Vagina (tissue), 2 donors: ENCODE measurements at places on chromosomes 7 and 10. TPM values are rescaled to one million over a fixed set of nuclear protein-coding genes. Genes with fewer than 3 reads are reported as not detected.

DDIT4 gene
- total RNA-seq = 1,063 TPM

IGF2BP3 gene
- total RNA-seq = 11.8 TPM

KCP gene
- total RNA-seq = 1.2 TPM

RBP3 gene
- not detected for total RNA-seq

MALRD1 gene
- total RNA-seq = 2.0 TPM

LBX1 gene
- not detected for total RNA-seq

NPTX2 gene
- 13.0 TPM for total RNA-seq

PAPOLB gene
- total RNA-seq = not detected

PRSS37 gene
- total RNA-seq = not detected

PBLD gene
- total RNA-seq = 1.2 TPM

CLDN4 gene
- 29.5 TPM for total RNA-seq

NUTM2D gene
- 3.7 TPM for total RNA-seq

ALKBH4 gene
- 8.3 TPM for total RNA-seq

DAGLB gene
- 22.1 TPM for total RNA-seq

IFIT2 gene
- total RNA-seq = 2.9 TPM

TAS2R16 gene
- not detected for total RNA-seq

NOS3 gene
- 22.8 TPM for total RNA-seq

PILRB gene
- 56.0 TPM for total RNA-seq

MYH16 gene
- total RNA-seq = not detected

SPDYE8 gene
- total RNA-seq = not detected

NODAL gene
- not detected for total RNA-seq

UPK3B gene
- total RNA-seq = 2.7 TPM

RAB19 gene
- not detected for total RNA-seq

CDC14C gene
- total RNA-seq = not detected

ZPBP gene
- total RNA-seq = not detected

ZNF488 gene
- total RNA-seq = not detected

SERPINE1 gene
- total RNA-seq = 14.7 TPM

INHBA gene
- total RNA-seq = 2.2 TPM

ZP3 gene
- total RNA-seq = 2.7 TPM

ZNF239 gene
- 3.2 TPM for total RNA-seq

GNAT3 gene
- total RNA-seq = not detected

GPER1 gene
- 8.3 TPM for total RNA-seq

PRLHR gene
- total RNA-seq = 23.1 TPM

ACSM6 gene
- not detected for total RNA-seq

SYCE1 gene
- total RNA-seq = not detected

VPS50 gene
- total RNA-seq = 13.0 TPM

OR9A2 gene
- total RNA-seq = not detected

EN2 gene
- total RNA-seq = 0.98 TPM
